ENCODE measurements at places on chromosomes 7 and 10.

GRCh38 chr10:50882540-50882983 is 2.9 kb downstream of the A1CF start:
- no peak for DNase-seq

DNA sequence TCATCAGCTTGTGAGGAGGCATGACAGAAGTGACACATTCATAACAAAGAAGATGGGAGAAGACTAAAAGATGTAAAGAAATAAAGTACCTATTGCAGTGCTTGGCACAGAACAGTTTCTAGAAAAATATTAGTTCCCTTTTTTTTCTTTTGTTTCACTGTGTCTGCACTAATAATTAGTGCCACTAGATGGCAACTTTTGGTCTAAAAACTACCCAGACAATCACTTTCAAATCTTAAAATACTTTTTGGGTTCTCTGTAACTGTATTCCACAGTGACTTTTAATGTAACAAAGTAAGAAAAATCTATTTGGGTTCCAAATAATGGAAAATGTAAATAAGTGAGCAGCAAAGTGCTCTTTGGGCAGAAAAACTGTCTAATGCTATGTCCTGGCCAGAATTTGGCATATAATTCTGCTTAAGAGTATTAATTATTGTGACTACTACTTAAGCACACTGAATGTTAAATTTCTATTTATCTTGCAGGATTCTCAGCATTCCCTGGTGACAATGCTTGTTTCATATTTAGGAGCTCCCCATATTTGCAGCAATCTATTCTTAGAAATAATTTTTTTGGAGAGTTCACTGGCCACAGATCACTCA is 134.8 kb upstream of the KIF5B start:
- DNase-seq: no peak

GRCh38 chr7:17787257-17787656 is 153.0 kb downstream of the SNX13 start:
- DNase-seq: no peak

GRCh38 chr7:116713918-116714317 is 41.9 kb downstream of the MET start:
- DNase-seq: no peak

- no peak for DNase-seq
Observed at GRCh38 chr7:73707045-73707631, 12.3 kb downstream of the STX1A start.

GRCh38 chr7:41886262-41886900 is 183.5 kb upstream of the INHBA start:
- DNase-seq: no peak

- no peak for DNase-seq
Observed at GRCh38 chr7:19011212-19011611, 106.2 kb downstream of the TWIST1 start.

DNA sequence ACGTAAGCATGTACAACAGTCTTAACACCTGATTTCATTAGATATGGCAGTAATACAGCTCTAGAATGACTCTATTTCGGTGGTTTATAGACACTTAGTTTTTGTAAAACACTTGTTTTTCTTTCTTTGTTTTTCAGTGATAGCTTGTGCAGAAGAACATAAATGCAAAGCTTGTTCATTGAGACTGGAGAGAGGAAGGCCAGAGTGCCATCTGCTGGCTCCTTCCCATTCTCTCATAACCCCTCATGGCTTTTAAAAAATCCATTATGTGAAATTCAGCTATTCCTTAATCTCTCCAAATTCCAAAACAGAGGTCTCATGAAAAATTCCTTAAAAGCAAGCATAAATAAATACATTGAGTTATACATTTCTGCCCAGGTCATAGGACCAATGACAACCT is 76.3 kb downstream of the CACNB2 start:
- DNase-seq: no peak

DNA sequence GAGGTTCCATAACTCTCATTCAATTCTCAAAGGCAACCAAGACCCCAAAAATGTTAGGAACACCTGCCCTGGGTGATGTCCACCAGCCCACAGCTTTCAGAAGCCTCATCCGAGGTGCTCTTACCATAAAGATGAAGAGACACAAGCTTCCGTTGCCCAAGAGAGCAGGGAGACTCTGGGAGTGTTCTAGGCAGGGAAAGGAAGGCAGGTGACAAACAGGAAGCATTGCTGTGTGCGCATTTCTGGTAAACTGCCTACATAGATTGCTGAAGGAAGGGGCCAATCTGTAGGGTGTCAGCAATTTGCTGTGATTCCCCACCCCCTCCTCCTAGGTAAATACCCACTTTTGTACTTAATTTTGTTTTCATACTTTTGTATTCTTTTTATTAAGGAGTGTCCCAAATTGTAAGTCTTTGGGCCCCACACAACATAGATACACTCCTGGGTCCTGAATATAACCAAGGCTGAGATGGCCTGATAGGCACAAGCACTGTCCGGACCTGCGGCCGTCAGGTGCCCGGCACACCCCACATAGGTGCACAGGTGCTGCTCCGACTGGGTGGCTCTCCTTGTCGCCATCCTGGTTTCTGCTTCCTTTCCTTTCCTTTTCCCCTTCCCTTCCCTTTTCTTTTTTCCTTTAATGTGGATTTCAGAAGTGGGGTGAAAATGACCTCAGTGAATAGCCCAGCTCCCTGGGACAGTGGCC is 51.4 kb upstream of the SMNDC1 start:
- DNase-seq: peak; percentile 71

DNA sequence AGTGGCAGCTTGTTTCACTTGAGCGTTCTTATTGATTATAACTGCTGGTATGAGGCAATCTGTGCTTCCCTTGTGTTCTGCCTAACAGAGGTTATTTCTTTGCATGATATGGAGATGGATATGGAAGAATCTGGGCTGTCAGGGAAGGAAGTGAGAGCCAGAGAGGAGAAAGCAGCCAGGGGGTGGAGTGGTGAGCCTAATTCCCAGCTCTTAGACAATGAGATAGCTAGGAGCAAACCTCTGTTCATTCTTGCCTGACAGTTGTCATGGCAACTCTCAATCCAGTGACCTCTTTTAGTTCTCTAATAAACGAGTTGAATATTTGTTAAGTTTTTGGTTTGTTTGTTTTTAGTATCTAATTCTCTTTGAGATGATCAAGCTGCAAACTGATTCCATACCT is 214.3 kb downstream of the NRG3 start:
- DNase-seq: no peak

GRCh38 chr7:98674461-98674860 is 57.4 kb downstream of the NPTX2 start:
- no peak for DNase-seq

DNA sequence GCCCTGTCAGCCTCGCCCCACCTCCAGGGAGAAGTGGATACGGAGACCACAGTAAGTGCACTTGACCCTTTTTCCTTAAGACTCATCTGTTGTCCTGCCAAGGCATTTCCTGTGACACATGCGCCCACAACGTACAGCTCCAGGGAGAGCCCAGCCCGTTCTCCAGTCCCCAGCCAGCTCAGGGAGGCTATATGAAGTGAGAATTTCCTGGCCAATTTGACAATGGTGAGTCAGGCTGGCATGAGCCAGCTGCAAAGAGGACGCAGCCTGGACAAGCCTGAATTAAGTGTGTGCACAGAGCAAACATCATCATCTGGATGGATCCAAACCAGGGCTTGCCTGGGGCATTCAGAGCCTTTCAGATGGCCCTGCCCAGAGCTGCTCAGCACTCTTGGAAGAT is 244.8 kb downstream of the KCNMA1 start:
- no peak for DNase-seq

- no peak for DNase-seq
Observed at GRCh38 chr7:3159445-3159844, 115.8 kb upstream of the CARD11 start.

- no peak for DNase-seq
Observed at GRCh38 chr10:130891066-130891465, 420.5 kb downstream of the TCERG1L start.

DNA sequence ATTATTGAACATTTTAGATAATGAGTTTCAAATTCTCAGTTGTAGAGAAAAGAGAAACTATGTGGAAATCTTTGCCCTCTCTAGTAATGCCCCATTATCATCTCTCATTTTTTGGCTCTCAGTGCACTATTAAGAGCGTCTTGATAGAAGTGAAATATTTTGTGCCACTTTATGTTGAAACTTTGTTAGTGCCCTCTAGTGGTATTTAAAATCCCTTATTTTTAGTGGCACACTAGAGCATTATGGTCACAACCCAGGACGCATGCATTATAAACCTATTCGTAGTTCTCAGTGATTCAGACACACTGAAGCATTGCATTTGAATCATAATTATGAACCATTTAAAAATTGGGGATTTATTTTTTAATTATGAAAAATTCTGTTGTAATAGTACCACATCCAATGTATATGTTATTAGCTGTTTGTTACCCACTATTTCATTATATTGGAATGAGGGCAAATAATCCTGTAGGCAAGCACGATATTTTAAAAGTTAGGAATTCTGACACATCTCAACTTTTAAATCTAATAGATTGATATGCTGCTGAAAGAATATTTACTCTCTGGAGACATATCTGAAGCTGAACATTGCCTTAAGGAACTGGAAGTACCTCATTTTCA is 21.9 kb downstream of the PDCD4 start:
- no peak for DNase-seq

GRCh38 chr10:131621784-131622624 is 278.8 kb upstream of the PPP2R2D start:
- no peak for DNase-seq

- peak; percentile 75 for DNase-seq
Observed at GRCh38 chr7:148772297-148773089, 73.8 kb downstream of the CUL1 start.

DNA sequence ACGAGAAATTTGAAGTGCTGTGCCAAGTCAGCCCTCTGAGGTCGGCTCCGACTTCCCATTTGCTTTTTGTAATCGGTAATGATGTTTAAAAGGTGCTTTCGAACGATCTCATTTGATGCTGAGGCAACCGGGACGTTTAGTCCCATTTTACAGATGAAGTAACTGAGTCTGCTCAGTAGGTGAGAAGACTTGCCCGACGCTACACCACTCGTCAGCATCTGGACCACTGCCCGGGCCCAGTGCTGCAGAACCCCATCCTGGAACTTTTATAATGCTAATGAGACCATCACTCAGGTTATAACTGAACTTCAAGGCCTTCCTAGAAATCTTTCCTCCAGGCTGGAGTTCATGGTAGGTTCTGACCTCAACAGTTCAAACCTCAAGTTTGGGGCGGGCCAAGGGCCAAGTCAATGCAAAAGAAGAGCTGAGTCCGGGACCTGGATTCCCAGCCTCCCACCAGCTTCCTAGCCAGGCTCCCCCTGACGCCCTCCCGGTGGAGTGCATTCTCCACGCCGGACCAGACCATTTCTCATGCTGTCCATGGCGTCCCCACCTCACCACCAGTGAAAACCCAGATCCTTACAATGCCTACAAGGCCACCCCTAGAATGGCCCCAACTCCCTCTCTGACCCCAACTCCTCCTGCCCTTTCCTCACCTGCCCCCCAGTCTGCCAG is 699 bp upstream of the PDLIM1 start:
- no peak for DNase-seq
